Ovary (tissue), 10 donors: ENCODE measurements at places on chromosomes 13 and 19. TPM values are rescaled to one million over a fixed set of nuclear protein-coding genes. Genes with fewer than 3 reads are reported as not detected.

The ADGRE2 gene
- 1.8 TPM for polyA plus RNA-seq

The LILRB3 gene
- 4.9 TPM for polyA plus RNA-seq

The CYP2A6 gene
- polyA plus RNA-seq, result 1.2 TPM

The LYPD5 gene
- 1.9 TPM for polyA plus RNA-seq

The SLITRK5 gene
- 0.10 TPM for polyA plus RNA-seq

The SLC1A6 gene
- 0.08 TPM for polyA plus RNA-seq

The RNF225 gene
- not detected for polyA plus RNA-seq

The SH2D3A gene
- 0.25 TPM for polyA plus RNA-seq

The TEX26 gene
- polyA plus RNA-seq, result 0.45 TPM

The ETHE1 gene
- 28.7 TPM for polyA plus RNA-seq
